Stimulated activated CD8-positive, alpha-beta memory T cell treated with anti-CD3 and anti-CD28 coated beads, Interleukin-15, amount 100 ng/mL, for 24 hours (primary cell): ENCODE measurements at places on chromosomes 3 and 15.

GRCh38 chr3:144763878-144764454, 792.3 kb downstream of the DIPK2A start:
- no peak for DNase-seq

DNA sequence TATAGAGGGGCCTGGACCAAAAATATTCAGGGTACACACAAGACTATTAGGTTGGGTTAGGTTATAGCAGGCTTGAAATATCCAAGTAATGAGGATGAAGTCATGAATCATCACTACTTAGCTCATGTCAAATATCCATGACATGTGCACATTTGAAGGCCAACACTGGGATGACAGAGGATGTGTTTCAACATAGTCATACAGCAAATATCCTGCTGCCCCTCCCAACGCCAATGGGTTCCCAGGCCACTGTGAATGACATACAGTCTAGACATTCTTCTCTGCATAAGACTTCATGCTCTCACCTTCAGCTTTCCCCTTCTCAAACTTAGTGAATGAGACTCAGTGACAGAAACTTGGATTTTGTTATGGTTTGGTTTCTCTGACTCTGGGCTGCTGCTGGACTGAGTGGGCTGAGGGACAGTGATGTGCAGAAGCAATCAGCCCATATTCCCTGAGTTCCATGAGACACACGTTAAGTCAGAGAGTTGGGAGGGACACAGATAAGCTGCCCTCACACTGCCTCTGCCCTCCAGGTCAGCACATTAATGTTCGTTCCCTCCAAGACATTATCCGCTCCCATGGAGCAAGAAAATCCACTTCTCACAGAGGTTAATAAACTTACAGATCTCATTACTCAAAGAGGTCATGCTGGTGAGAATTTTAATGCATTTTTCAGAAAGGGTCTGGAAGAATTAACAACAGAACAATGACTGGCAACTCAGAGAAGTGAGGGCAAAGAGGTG, 15.4 kb downstream of the HOMER2 start:
- DNase-seq = no peak

GRCh38 chr3:33791477-33792166, 6.8 kb upstream of the PDCD6IP start:
- DNase-seq = no peak

GRCh38 chr3:108099679-108100428, 9.0 kb upstream of the CD47 start:
- DNase-seq = no peak

DNA sequence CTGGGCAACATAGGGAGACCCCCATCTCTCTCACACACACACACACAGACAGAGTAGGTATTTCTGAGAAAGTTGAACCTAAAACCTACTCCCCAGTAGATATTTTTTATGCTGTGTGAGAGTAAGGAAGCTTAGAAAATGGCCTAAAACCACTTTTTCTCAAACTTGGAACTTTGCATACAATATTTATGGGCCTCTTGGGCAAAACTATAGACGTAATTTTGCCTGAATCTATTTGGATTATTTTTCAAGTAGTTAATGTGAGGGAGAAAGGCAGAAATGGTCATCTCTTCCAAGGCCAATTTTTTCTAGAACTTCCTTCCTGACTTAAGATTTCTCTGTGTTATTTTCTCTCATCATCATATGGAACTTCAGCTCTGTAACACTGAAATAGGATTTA, 81.7 kb downstream of the ZNF609 start:
- DNase-seq = no peak

DNA sequence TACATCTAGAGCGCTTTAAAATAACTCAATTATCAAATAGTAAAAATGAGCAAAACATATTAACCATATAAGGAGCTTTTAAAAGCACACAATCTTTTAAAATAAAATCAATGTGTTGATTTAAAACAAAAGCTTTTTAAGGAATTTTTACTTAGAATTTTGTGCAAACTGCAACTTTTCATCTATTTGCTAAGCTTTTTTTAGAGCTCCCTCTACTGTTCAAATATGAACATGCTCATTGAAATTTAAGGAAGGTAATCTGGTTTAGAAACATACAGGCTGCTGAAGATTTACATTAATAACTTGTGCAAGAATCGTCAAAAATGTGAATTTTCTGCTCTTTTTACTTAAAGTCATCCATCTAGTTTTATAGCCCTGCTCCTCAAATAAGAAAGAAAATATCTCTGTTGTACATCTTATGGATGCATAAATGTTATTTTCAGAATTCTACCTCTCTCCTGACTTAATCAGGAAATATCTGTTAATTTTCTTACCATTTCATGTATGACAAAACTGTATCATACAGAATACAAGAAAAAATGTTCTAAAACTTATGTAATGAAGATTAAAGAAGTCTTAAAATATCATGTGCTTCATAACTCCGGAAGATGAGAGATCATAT, 469.4 kb upstream of the ROBO2 start:
- no peak for DNase-seq

GRCh38 chr15:62394079-62394478, 229.0 kb upstream of the C2CD4B start:
- no peak for DNase-seq

GRCh38 chr15:38702178-38702912, 137.7 kb upstream of the RASGRP1 start:
- DNase-seq = no peak

DNA sequence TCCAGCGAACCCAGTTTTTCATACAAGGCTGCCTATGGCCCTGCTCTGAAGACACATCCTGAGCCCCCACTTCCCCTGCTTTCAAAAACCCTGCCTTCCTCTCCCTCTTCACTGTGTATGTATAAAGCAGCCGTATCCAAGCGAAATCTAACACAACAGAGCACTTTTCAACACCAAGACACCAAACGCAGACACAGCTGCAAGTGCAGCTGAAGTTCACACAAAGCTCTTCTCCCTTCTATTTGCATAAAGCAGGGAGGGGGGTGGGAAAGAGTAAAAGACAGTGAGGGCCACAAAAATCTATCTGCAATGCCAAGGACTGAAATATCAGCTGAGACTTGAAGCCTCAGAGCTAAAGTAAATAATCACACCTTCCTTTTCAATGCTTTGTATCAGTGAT, 35.1 kb upstream of the CSPG5 start:
- DNase-seq = no peak
